ENCODE measurements at places on chromosomes 2 and 18.
A peak's percentile ranks its signal among the peaks of the same experiment; 100 is the strongest.

DNA sequence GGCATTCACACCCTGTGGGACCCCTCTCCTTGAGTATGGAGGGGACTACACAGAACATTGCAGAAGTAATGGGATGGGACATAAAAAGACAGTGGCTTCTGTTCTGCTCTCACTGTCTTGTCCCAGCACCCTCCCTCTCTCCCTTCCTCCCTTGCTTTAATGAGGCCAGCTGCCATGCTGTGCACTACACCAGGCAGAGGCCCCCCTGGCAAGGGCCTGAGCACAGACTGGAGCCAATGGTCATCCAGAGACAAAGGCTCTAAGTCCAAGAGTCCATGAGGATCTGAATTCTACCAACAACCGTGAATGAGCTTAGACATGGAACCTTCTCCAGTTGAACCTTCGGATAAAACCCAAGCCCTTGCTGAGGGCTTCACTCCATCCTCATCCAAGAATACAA, 263.0 kb downstream of the NDUFA10 start:
- DNase-seq, result no peak

GRCh38 chr2:120653046-120653445, 82.6 kb upstream of the GLI2 start:
- no peak for DNase-seq

GRCh38 chr2:189927823-189928222, 134.7 kb downstream of the MSTN start:
- DNase-seq, result no peak

- DNase-seq, result no peak
Measured at GRCh38 chr2:186422226-186422625, 63.8 kb upstream of the ZC3H15 start.

DNA sequence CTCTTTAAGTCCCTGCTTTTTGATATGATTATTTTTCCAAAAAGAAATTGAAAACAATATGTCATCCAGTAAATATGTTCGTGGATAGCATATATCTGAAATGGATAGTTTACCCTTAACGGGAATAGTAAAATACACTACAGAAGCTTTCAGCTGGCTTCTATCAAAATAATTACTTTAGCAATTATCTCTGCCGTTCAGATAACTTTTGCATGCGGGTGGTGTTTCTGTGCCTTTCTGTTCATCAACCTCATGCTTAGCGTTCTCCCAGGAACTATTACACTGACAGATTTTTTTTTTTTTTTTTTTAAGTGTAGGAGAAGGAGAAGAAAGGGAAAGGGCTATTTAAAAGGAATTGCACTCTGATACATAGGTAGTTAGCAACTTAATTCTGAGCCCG, 53.6 kb downstream of the TSHZ1 start:
- no peak for DNase-seq

DNA sequence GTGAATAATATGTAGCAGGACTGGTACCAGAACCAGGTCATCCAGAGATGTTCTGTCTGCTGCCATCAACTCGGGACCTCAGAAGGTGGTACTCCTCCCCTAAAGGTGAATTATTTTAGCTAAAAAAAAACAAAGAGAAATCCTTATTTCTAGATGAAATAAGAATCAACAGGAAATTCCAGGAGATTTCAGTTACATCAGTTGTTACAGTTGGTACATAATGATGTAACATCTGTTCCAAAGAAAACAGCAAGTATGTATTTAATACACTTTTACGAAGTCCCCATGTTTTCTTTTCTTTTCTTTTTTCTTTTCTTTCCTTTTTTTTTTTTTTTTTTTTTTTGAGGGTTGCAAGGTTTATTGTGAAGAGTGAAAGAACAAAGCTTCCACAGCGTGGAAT, 33.6 kb upstream of the CD28 start:
- DNase-seq, result no peak

DNA sequence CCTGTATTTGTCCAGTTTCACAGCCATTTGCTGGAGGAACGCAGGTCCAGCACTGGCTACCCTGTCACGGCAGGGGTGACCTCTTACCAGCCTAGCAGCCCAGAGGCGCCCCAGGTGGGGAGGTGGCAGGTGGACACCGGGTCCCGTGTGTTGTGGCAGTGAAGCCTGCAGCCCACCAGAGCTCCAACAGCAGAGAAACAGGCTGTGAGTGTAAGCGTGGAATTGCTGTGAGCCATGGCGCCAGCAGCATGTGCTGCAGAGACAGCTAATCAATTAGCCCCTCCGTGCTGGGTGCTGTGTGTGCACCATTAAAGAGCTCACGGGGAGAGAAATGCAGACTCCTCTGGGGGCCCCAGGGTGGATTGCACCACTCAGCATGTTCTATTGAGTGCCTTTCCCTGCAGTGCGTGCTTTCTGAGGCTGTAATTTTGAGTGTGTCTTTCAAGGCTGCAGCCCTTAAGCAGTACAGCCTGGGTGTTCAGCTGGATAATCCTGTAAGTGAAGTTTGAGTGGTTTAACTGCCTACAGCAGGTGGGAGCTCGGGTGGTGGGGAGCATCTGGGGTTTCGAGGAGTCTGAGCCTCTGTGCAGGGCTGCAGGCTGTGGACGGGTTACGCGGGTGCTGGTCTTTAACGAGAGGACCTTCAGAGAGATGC, 15.9 kb downstream of the RTP5 start:
- no peak for DNase-seq

DNA sequence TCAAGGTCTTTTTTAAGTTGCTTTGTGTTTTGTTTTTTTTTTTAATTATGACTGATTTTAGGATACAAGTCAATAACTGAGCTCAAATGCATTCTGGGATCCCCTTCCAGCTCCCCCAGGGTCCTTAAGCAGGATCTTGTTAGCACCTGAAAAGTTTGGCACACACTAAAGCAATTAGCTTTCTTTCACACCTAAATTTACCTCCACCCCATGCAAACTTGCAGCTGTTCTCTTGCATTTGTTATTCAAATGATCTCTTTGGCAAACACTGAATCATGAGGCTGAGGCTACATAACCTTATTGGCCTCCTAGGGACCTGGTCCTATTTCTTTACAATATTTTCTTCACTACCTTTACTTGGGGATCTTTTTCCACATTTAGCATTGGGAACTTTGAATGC, 2026.1 kb upstream of the CELF4 start:
- no peak for DNase-seq

DNA sequence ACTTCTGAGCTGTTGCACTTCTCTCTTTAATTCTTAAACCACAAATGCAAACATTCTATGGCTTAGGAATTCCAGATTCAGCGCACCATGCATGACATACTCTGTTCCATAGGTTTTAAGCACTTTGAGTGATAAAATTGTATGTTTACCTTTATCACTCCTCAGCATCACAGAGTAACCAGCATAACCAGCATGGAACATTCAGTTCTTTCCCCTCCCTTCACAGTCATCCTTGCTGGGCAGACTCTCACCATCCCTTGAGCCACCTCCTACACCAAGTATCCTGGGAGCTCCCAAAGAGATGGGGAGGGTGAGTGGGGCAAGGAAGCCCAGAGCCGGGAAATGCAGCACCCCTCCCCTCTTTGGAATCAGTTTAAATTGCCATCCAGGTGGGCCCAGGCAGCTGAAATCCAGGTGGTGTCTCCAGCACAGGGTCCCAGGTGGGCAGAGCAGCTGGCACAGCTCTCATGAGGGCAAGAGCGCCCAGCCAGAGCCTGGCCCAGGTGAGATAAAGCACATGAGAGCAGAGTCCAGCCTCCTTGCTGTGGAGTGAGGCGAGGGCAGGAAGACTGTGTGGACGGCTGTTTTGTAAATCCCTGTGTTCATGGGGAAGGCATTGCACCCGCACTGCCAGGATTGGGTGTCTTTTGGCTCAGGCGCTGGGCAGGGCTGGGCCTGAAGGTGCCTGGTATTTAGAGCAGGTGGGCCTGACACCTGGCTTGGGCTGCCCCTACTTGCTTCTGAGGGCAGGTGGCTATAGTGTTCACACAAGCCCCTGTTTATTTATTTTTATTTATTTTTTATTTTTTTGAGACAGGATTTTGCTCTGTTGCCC, 36.8 kb downstream of the LAMA3 start:
- DNase-seq, result no peak

DNA sequence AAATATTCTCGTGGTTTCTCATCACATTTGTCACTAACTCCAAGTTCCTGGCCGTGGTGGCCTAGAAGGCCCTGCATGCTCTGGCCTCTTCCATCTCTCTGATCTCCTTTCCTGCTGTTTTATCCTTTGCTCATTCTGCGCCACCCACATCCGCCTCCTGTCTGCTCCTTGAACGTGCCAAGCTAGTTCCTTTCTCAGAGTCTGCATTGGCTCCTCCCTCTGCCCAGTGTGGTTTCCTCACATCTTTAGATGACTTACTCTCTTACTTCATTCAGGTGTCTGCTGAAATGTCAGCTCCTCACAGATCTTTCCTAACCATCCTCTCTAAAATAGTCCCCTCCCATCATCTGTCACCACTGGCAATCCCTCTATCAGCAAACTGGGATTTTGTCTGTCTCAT, 158.6 kb upstream of the RBMS1 start:
- peak; percentile 20 for DNase-seq

DNA sequence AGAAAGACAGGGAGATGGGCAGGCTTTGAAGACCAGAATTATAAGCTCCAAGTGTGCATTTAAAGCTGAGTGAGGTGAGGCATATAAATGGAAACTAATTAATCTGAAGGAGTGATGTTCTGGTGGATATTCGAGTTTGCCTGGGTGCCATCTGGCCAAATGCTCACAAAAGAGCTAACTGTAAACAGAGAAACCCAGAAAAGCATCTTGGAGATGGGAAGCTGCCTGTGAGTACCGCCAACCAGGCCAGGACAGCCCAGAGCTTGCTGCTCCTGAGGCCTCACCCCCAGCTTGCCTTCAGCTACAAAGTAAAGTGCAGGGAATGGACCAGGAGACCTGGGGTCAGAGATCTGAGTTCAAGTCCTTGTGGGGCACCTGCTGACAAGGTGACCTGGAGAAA, 446.1 kb upstream of the MYT1L start:
- no peak for DNase-seq

DNA sequence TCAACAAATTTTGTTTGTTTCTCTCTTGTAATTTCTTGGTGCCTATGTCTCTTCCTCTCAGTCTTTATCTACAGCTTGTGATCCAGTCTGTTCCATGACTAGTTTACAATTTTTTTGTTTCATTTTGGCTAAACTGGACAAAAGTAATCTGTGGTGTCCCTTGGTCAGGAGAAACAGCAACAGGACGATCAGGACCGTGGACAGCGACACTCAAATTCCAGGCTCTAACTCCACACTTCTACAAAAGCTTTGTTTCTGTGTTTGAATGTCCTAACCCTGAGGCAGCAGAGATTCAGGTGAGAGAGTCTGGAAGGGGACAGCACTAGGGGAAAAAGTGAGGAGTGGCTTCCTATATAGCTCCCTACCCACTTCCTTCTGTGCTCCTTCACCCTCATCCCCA, 593.3 kb upstream of the FANCL start:
- no peak for DNase-seq

DNA sequence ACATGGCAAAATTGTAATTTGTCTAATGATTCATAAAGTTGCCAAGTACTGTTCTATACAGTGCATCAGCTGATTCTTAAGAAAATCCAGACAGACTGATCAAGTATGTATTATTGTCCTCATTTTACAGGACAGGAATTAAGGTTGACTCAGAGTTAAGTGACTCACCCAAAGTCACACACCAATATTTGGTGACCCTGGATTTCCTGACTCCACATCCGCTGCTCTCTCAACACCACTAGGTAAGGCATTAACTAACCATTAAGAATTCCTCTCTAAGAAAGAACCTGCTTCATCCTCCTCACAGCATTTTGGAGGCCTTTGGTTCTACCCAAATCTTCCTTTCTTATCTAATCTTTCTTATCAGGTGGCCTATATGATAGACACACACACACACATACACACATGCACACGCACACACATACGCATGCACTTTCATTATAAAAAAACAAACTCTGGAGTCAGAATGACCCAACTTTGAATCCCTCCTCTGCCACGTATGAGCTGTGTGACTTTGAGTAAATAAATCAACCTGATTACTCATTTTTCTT, 150.8 kb downstream of the ANKRD44 start:
- DNase-seq, result peak; percentile 34

GRCh38 chr2:141508086-141508752, 622.6 kb downstream of the LRP1B start:
- no peak for DNase-seq

- no peak for DNase-seq
Measured at GRCh38 chr2:106314444-106314843, 120.3 kb upstream of the UXS1 start.

DNA sequence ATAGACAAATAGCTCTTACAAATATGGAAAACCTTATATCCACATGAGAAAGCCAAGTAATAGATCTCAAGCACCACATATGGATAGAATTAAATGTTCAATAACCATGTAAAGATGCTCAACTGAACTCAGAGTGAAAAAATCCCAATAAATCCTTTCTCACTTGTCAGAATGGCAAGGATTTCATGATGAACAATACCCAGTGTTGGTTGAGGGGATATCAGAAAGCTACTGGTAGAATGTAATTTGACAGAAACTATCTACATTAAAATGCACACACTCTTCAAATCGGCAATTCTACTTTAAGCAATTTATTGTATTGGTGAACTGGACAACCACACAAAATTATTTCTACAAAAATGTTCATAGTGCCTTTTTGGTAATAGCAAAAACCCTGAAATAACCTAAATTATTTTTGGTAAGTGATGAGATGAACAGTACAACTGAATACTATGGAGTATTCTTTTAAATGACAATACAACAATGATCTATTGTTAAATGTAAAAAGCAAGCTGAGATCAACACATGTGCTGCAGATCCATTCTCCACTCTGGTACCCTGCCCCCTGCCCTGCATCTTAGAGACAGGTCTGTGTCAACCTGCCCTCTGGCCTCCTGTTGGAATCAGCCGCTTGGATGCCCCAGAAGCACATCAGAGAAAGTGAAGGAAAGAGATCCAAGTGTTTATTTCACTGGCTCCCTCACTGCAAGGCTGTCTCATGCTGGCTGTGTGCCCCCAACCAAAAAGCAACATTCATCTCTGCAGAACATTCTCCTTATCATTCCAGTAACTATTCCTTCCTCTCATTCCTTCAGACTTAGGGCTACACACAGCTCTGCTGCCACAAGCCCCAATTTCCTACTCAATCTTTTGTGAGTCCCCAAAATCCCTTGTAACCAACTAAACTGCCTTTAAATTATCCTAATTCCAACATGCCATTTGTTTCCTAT, 442.5 kb downstream of the LRATD1 start:
- DNase-seq, result no peak

DNA sequence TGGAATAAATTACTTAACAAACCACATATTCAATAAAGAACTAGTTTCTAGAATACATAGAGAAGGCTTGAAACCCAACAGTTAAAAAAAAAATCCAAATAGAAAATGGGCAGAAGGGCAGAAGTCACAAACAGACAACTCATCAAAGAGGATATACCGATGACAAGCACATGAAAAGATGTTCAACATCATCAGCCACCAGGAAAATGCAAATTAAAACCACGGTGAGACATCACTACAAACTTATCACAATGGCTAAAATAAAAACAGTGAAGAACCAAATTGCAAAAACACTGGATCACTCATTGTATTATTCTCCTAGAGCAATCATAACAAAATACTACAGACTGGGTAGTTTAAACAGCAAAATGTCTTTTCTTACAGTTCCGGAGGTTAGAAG, 14.5 kb downstream of the SESTD1 start:
- DNase-seq, result no peak

GRCh38 chr2:100632037-100632436, 69.2 kb downstream of the PDCL3 start:
- no peak for DNase-seq

All from activated T-helper 9 cell treated with anti-CD3 and anti-CD28 coated beads, Interleukin-2, amount 50 U/mL, for 16 hours (primary cell).